ENCODE measurements at places on chromosomes 12 and 14. TPM values are rescaled to one million over a fixed set of nuclear protein-coding genes. Genes with fewer than 3 reads are reported as not detected.

- no peaks in the 10 kb centered on the region for H3K36me3 ChIP-seq
- H3K4me1 ChIP-seq: no peaks in the 10 kb centered on the region
- H3K27me3 ChIP-seq: peaks cover 8% of the 10 kb centered on the region
Observed at GRCh38 chr12:65631621-65632111, 192.6 kb upstream of the HMGA2 start.

The RHEBL1 gene
- polyA plus RNA-seq: 4.5 TPM

DNA sequence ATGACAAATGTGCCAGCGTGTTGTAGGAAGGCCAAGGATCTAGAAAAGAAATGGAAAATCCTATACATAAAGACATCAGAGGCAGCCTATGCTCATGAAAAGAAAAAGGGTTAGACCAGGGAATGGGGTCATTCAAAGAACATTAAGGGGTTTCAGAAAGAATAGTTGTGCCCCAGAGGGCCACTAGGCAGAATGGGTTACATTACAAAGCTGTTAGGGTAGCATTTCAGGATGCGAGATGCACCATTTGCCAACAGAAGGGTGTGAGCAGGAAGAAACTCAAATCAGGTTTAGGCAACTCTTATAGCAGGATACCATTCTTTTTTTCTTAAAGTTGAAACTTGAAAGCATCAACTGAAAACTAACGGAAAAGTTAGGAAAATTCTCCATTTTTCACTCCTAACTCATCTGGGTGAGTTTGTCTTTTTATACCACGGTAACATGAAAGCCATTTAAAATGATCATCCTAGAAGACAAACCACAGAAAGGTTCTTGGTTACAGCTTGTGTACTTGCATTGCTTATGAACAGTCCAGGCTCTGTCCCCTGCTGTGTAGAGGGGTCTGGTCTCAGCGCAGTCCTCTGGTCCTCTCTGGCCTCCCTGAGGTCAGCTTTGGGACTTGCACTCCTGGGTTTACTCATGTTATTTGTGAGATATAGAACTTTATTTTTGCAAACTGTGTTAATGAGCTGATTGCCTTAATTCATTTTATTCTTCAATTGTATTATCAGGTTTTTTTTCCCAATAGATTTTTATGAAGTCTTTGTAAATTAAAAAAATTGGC lies 209.1 kb downstream of the DACT1 start:
- H3K27me3 ChIP-seq: no peaks in the 10 kb centered on the region
- no peaks in the 10 kb centered on the region for H3K4me1 ChIP-seq
- DNase-seq: no peak
- H3K36me3 ChIP-seq: no peaks in the 10 kb centered on the region
- H3K4me3 ChIP-seq: no peak overlapping the region
- H3K27ac ChIP-seq: no peak overlapping the region

The MMP17 gene
- polyA plus RNA-seq: 6.4 TPM

- DNase-seq: no peak
- H3K4me3 ChIP-seq: no peak overlapping the region
- no peak overlapping the region for H3K27ac ChIP-seq
- H3K36me3 ChIP-seq: peaks cover 5% of the 10 kb centered on the region
- peaks cover 30% of the 10 kb centered on the region for H3K27me3 ChIP-seq
- peaks cover 7% of the 10 kb centered on the region for H3K4me1 ChIP-seq
Observed at GRCh38 chr12:116666305-116666673, 71.6 kb downstream of the SPRING1 start.

- no peaks in the 10 kb centered on the region for H3K27me3 ChIP-seq
- H3K4me1 ChIP-seq: no peaks in the 10 kb centered on the region
- no peak for DNase-seq
- peaks cover 33% of the 10 kb centered on the region for H3K36me3 ChIP-seq
- H3K27ac ChIP-seq: no peak overlapping the region
Observed at GRCh38 chr12:100337727-100338126, 19.1 kb upstream of the SLC17A8 start.

DNA sequence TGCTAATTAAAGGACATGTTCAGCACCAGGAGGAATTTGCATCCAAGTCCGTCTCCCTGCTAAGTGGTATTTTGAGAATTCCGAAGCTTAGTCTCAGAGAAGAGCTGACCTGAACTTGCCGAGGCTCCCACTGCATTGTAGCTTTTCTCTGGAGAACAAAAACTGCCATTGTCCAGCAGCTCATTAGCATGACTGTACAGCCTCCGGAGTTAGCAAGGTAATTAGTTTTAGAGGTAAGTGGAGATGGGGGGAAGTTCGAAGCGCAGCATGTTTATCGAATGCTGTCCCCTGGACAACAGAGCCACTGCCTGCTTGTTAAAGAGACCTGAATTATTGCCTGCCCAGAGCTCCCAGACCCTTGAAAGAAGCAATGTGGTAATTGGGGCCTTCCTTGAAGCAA lies 160.3 kb upstream of the PELI2 start:
- H3K36me3 ChIP-seq: no peaks in the 10 kb centered on the region
- H3K27ac ChIP-seq: no peak overlapping the region
- H3K4me3 ChIP-seq: no peak overlapping the region
- DNase-seq: no peak
- no peaks in the 10 kb centered on the region for H3K4me1 ChIP-seq

The SLC8A3 gene
- not detected for polyA plus RNA-seq

- no peak for DNase-seq
- H3K36me3 ChIP-seq: no peaks in the 10 kb centered on the region
- H3K27ac ChIP-seq: no peak overlapping the region
- no peak overlapping the region for H3K4me3 ChIP-seq
Observed at GRCh38 chr14:106038263-106038662, 511.9 kb downstream of the TMEM121 start.

- no peaks in the 10 kb centered on the region for H3K27me3 ChIP-seq
- no peak overlapping the region for H3K4me3 ChIP-seq
- DNase-seq: no peak
- no peaks in the 10 kb centered on the region for H3K36me3 ChIP-seq
- peaks cover 11% of the 10 kb centered on the region for H3K4me1 ChIP-seq
Observed at GRCh38 chr12:123488539-123489230, 30.7 kb downstream of the SNRNP35 start.

DNA sequence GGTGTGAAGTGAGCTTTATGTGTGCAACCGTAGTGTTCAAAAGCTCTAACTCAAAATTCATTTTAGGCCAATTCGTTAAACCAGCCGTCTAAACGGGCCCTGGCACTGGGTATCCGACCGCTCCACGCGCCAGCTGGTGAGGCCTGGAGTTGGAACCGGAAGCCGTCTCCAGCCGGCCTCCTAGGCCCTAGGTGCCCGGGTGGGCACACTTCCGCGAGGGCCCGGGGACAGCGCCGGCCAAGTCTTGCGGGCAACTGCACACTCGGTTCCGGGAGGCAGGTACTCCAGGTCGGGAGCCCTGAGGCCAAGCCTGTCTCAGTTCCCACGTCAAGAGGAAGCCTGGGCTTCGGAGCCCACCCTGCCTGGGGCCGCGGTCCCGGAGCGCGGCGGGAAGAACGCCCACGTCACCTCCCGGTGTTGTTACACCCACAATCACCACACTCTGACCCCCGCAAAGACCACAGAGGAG lies 16.2 kb downstream of the OTX2 start:
- no peak overlapping the region for H3K27ac ChIP-seq
- H3K4me3 ChIP-seq: no peak overlapping the region
- peaks cover 12% of the 10 kb centered on the region for H3K4me1 ChIP-seq
- DNase-seq: no peak

The ALKBH2 gene
- 16.9 TPM for polyA plus RNA-seq

The IFNG-AS1 gene
- 7.0 TPM for polyA plus RNA-seq

- H3K27ac ChIP-seq: no peak overlapping the region
- no peaks in the 10 kb centered on the region for H3K36me3 ChIP-seq
- peaks cover 9% of the 10 kb centered on the region for H3K27me3 ChIP-seq
- no peaks in the 10 kb centered on the region for H3K4me1 ChIP-seq
- DNase-seq: no peak
- H3K4me3 ChIP-seq: no peak overlapping the region
Observed at GRCh38 chr12:32983968-32984367, 87.4 kb upstream of the PKP2 start.

- no peak overlapping the region for H3K4me3 ChIP-seq
- no peaks in the 10 kb centered on the region for H3K4me1 ChIP-seq
- H3K27me3 ChIP-seq: peaks cover 1% of the 10 kb centered on the region
- H3K36me3 ChIP-seq: no peaks in the 10 kb centered on the region
Observed at GRCh38 chr14:95059126-95059525, 98.2 kb downstream of the DICER1 start.

- H3K27me3 ChIP-seq: no peaks in the 10 kb centered on the region
- no peak overlapping the region for H3K4me3 ChIP-seq
- DNase-seq: no peak
Observed at GRCh38 chr14:74988131-74988530, 14.6 kb upstream of the EIF2B2 start.

The EMP1 gene
- polyA plus RNA-seq: not detected

DNA sequence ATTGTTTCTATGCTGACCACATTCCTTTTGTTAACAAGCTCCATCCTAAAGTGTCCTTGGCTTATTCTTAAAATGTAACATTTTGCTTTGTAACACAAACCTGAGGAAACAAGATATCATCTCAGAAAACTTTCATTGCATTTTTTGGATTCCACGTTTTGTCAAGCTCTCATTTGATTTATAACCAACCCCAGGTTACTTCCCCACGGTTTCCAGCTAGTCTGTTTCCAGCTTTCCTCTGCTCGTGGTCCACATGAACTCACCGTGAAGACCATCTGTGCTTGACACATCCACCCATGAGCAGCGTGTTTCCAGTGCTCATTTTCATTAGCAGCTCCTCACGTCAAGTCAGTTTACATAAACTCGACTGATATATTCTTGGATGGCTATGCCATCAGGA lies 6.4 kb upstream of the NKX2-8 start:
- H3K27ac ChIP-seq: no peak overlapping the region
- peaks cover 59% of the 10 kb centered on the region for H3K27me3 ChIP-seq
- no peak for DNase-seq
- H3K36me3 ChIP-seq: no peaks in the 10 kb centered on the region
- no peak overlapping the region for H3K4me3 ChIP-seq
- no peaks in the 10 kb centered on the region for H3K4me1 ChIP-seq

GRCh38 chr12:6839482-6840201 lies 1.1 kb upstream of the GNB3 start:
- H3K36me3 ChIP-seq: no peaks in the 10 kb centered on the region
- H3K27ac ChIP-seq: no peak overlapping the region
- H3K4me1 ChIP-seq: peaks cover 9% of the 10 kb centered on the region
- no peak for DNase-seq

The KSR2 gene
- polyA plus RNA-seq: not detected

DNA sequence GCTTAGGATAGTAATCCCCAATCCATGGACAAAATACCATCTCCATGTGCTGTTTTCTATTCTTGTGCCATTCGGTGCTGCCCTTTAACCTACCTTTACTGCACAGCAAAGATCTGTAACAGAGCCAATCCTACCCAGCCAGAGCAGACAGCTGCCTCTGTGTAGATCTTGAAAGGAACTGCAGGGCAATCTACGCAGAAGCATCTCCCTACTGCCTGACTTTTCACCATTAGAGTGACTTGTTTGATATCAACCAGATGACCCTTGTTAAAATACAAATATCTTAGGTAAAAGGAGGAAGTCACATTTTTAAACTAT lies 33.9 kb upstream of the PPM1A start:
- H3K27me3 ChIP-seq: peaks cover 12% of the 10 kb centered on the region
- no peak for DNase-seq
- H3K4me3 ChIP-seq: no peak overlapping the region
- H3K36me3 ChIP-seq: no peaks in the 10 kb centered on the region
- no peaks in the 10 kb centered on the region for H3K4me1 ChIP-seq

DNA sequence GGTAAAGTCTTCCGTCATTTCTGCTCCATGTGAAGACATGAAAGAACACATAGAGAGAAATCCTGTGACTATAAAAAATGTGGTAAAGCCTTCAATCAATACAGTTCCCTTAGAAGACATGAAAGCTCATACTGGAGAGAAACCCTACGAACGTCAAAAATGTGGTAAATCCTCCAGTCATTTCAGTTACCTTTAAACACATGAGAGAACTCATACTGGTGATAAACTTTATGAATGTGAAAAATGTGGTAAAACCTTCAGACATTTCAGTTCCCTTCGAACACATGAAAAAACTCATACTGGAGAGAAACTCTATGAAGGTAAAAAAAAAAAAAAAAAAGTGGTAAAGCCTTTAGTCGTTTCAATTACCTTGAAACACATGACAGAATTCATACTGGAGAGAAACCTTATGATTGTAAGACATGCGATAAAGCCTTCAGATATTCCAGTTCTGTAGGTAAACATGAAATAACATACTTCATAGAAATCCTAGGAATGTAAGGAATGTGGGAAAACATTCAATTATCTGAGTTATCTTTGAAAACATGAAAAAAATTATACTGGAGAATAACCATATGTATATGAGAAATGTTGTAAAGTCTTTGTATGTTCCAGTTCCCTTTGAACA lies 60.4 kb downstream of the MAP4K5 start:
- no peaks in the 10 kb centered on the region for H3K27me3 ChIP-seq
- no peaks in the 10 kb centered on the region for H3K4me1 ChIP-seq
- no peak overlapping the region for H3K4me3 ChIP-seq
- H3K27ac ChIP-seq: no peak overlapping the region

The CPNE6 gene
- polyA plus RNA-seq: not detected

The EML5 gene
- 1.3 TPM for polyA plus RNA-seq

DNA sequence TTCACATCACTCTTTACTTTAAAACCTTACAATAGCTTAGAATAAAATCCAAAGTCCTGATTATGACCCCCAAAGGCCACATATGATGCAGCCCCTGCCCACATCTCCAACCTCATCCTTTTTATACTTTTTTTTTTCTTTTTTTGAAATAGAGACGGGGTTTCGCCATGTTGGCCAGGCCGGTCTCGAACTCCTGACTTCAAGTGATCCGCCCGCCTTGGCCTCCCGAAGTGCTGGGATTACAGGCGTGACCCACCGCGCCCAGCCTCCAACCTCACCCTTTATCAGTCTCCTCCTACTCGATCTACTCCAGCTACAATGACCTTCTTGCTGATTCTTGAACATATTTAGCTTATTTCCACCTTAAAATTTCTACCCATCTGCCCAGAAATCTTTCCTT lies 1.2 kb upstream of the MAPKAPK5 start:
- H3K36me3 ChIP-seq: no peaks in the 10 kb centered on the region
- H3K4me1 ChIP-seq: peaks cover 27% of the 10 kb centered on the region
- H3K4me3 ChIP-seq: peak overlapping the region; percentile 95
- no peak for DNase-seq
- H3K27ac ChIP-seq: peak overlapping the region; percentile 99

The CCDC175 gene
- not detected for polyA plus RNA-seq

DNA sequence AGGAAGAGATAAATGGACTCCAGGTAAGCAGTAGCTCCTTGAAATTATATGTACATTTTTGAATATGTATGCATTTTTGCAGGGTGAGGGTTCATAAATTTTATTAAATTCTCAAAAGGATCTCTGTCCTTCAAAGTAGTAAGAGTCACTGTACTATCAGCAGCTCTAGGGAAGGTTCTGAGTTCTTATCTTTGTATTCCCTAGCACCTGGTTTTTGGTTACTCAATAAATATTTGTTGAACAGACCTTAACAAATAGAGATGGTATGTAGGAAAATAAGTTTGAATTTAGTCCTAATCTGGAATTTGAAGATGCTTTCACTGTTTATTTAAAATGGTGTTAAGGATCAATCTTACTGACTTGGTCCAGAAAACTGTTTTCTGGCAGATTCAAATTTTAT lies 18.3 kb downstream of the LEMD3 start:
- H3K27me3 ChIP-seq: no peaks in the 10 kb centered on the region
- DNase-seq: no peak
- H3K36me3 ChIP-seq: no peaks in the 10 kb centered on the region
- no peak overlapping the region for H3K4me3 ChIP-seq
- H3K27ac ChIP-seq: peak overlapping the region; percentile 72

The BCDIN3D gene
- polyA plus RNA-seq: 7.6 TPM

GRCh38 chr12:116050275-116050674 lies 227.2 kb downstream of the MED13L start:
- DNase-seq: no peak
- peak overlapping the region; percentile 32 for H3K4me3 ChIP-seq
- H3K27ac ChIP-seq: peak overlapping the region; percentile 63
- no peaks in the 10 kb centered on the region for H3K27me3 ChIP-seq

GRCh38 chr14:53330441-53330840 lies 177.3 kb upstream of the DDHD1 start:
- H3K4me3 ChIP-seq: no peak overlapping the region
- no peaks in the 10 kb centered on the region for H3K4me1 ChIP-seq
- no peak overlapping the region for H3K27ac ChIP-seq
- no peaks in the 10 kb centered on the region for H3K36me3 ChIP-seq
- H3K27me3 ChIP-seq: no peaks in the 10 kb centered on the region
